ENCODE measurements at places on chromosomes 4 and X. TPM values are rescaled to one million over a fixed set of nuclear protein-coding genes. Genes with fewer than 3 reads are reported as not detected.

Gene TRPC5OS
- not detected for polyA plus RNA-seq

Gene GRID2
- 0.57 TPM for polyA plus RNA-seq

DNA sequence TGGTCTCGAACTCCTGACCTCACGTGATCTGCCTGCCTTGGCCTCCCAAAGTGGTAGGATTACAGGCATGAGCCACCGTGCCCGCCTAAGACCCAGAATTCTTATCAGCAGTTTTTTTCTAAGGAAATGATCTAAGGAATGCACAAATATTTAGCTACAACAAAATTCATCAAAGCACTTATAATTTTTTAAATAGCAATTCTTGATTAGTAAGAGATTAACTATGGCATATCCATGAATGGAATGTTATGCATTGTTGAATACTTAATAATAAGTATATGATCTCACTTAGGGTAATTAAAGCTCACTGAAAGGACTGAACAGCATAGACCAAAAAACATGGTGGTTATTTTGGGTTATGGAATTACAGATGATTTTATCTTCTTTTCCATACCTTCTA, 18.4 kb downstream of the CENPU start:
- peaks cover 7% of the 10 kb centered on the region for H3K36me3 ChIP-seq
- DNase-seq, result no peak
- H3K27ac ChIP-seq, result no peak overlapping the region
- H3K27me3 ChIP-seq, result no peaks in the 10 kb centered on the region

DNA sequence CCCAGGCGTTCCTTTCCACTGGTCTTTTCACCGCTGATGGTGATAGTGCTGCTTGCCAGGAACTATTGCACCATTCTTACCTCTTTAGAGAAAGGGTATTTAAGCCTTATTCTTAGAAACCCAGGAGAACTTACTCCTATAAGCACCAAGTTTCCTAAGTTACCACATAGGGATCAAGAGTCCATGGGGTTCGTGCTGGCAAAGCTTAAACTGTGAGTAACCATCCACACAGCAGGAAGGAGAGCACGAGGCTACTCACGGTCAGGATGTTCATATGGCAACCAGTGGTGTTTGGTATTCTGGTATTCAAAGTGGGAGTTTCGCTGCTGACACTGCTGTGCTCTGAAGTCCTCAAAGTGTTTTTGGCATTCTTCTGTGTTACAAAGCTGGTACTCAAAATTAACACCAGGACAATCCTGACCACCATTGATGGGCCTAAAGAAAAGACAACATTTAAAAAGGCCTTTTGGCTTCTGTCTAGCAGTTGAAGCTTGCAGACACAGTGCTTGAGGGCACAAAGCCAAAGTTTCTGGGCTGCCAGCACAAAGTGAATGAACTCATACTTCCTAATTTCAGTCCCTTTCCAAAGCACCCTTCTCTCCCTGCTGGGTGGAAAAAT, 256.9 kb downstream of the ADAMTS3 start:
- H3K27ac ChIP-seq, result no peak overlapping the region
- H3K4me1 ChIP-seq, result no peaks in the 10 kb centered on the region
- H3K27me3 ChIP-seq, result no peaks in the 10 kb centered on the region
- DNase-seq, result peak; percentile 21

DNA sequence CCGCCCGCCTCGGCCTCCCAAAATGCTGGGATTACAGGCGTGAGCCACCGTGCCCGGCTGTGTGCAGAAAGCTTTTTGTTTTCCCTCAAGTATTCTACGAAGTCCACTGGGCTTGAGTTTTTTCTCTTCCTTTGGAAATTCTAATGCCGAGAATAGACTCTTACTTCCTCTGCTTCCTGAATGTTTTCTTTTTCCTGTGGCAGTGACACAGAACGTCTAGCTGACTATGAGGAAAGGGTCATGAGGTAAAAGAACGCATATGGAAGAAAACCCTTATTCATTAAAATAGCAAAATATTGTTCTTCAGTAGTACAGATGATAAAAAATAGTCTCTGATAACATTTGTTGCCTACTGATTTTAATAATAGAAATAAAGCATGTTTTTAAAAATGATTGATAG, 4.9 kb upstream of the SLC25A4 start:
- no peak overlapping the region for H3K27ac ChIP-seq
- H3K36me3 ChIP-seq, result no peaks in the 10 kb centered on the region

DNA sequence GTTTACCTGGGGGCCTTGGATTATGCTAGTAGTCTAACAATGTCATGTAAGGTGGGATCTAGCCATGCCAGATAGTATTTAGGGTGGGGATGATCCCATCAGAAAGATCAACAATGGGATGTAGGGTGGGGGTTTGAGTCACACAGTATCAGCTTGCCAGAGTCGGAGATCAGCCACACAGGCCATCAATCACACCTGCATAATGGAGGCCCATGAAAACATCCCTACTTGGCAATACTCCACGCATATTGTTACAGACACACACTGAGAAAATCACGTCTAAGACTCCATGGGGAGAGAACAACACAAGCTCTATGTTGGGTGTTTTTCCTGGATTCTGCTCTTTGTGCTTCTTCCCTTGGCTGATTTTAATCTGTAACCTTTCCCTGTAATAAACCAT, 49.5 kb upstream of the SLC25A4 start:
- H3K36me3 ChIP-seq, result no peaks in the 10 kb centered on the region
- peaks cover 3% of the 10 kb centered on the region for H3K27me3 ChIP-seq
- no peak overlapping the region for H3K4me3 ChIP-seq
- no peak for DNase-seq
- no peaks in the 10 kb centered on the region for H3K4me1 ChIP-seq

DNA sequence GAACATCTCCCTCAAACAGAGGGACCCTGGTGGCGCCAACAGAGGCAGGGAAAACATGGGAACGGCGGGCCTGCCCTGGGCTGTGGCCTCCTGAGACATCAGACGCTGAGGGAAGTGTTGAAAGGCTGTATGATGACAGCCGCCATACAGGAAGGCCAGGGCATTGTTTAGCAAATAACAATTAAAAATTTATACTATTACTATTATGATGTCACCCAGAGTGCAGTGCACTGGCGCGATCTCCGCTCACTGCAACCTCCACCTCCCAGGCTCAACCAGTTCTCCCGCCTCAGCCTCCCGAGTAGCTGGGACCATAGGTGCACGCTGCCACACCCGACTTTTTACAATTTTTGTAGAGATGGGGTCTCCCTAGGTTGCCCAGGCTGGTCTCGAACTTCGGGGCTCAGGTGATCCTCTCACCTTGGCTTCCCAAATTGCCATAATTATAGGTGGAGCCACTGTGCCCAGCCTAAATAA, 54.6 kb downstream of the CPZ start:
- H3K27me3 ChIP-seq, result peaks cover 19% of the 10 kb centered on the region
- no peak overlapping the region for H3K4me3 ChIP-seq
- no peak overlapping the region for H3K27ac ChIP-seq
- DNase-seq, result no peak
- no peaks in the 10 kb centered on the region for H3K36me3 ChIP-seq

GRCh38 chr4:6275898-6276806, 6.5 kb downstream of the WFS1 start:
- H3K36me3 ChIP-seq, result peaks cover 35% of the 10 kb centered on the region
- peak overlapping the region; percentile 94 for H3K27ac ChIP-seq
- peaks cover 72% of the 10 kb centered on the region for H3K4me1 ChIP-seq
- peak; percentile 77 for DNase-seq

DNA sequence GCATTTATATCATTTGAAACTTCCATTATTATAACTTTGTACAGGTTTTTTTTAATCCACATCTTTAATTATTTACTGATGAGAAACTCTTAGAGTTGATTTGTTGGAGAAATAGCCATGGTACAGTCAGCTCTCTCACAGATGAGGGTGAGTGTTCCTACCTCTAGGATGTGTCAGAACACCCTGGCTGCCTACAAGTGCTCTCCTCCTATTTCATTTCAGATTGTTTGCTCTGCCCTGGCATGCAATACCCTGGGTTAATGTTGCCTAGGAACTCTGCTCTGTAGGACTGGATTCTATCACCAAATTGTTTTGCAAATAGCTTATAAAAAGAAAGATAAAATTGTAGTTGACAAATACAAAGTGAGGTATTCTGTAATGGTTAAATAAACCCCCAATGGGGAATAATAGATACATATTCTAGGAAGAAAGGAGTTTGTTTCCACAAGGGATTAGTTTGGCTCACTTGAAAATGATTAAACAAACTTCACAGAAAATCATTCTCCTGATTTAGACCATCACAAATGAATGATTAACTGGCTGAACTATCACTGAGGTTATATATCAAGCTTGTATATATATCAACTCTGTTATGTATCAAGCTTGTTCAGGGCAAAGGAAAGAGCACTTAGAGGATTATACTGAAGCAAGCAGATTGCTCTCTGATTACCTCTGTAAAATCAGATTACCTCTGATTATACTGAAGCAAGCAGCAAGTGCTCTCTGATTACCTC, 150.0 kb downstream of the PDE5A start:
- peak overlapping the region; percentile 63 for H3K27ac ChIP-seq
- H3K4me3 ChIP-seq, result no peak overlapping the region
- H3K27me3 ChIP-seq, result no peaks in the 10 kb centered on the region

- H3K27ac ChIP-seq, result no peak overlapping the region
- no peak for DNase-seq
- peaks cover 2% of the 10 kb centered on the region for H3K4me1 ChIP-seq
- no peaks in the 10 kb centered on the region for H3K27me3 ChIP-seq
Observed at GRCh38 chr4:6806924-6807626, 24.5 kb downstream of the KIAA0232 start.

- no peaks in the 10 kb centered on the region for H3K4me1 ChIP-seq
- no peak for DNase-seq
- H3K27ac ChIP-seq, result no peak overlapping the region
- no peak overlapping the region for H3K4me3 ChIP-seq
Observed at GRCh38 chrX:22126327-22126726, 94.2 kb downstream of the PHEX start.

DNA sequence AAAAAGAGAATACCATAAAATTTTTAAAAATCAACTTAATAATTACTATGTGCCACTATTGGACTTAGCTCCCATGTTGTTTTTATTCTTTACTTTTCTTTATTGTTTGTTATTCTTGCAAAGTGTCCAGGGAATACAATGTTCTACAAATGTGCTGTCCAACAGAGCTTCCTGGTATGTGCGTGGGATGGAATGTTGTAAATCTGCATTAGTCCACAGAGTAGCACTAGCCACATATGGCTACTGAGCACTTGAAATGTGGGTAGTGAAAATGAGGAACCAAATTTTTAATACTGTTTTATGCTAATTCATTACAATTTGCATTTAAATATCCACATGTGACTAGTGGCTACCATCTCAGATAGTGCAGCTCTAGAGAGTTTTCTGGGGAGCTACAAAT, 14.3 kb upstream of the CORIN start:
- no peak for DNase-seq
- H3K27ac ChIP-seq, result no peak overlapping the region
- no peaks in the 10 kb centered on the region for H3K4me1 ChIP-seq
- H3K4me3 ChIP-seq, result no peak overlapping the region
- no peaks in the 10 kb centered on the region for H3K27me3 ChIP-seq

GRCh38 chr4:150251752-150252190, 173.5 kb downstream of the DCLK2 start:
- H3K27ac ChIP-seq, result peak overlapping the region; percentile 23
- peaks cover 2% of the 10 kb centered on the region for H3K36me3 ChIP-seq
- no peak overlapping the region for H3K4me3 ChIP-seq
- DNase-seq, result no peak
- H3K4me1 ChIP-seq, result peaks cover 31% of the 10 kb centered on the region

DNA sequence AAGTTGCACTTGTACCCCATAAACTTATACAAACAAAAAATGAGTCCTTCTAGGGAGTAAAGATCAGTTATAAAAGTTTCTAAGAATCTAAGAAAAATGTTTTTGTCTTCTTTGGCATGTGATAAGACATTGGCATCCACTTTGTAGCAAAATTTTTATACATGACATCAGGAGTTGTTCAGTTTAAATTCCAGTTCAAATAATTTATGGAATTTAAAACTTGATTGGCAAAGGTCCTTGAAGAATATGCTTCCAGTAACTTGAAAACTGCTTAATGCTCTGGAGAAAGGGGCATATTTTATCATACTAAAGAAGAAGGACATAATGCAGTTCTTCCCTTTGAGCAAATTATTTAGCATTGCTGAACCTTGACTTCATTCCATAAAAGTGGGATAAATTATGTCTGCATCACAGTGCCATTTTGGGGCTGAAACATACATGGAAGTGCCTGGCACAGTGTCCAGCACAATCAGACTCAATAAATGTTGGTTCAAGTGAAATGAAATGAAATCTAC, 163.3 kb upstream of the IL15 start:
- no peak for DNase-seq
- no peaks in the 10 kb centered on the region for H3K27me3 ChIP-seq
- no peak overlapping the region for H3K27ac ChIP-seq
- no peak overlapping the region for H3K4me3 ChIP-seq
- no peaks in the 10 kb centered on the region for H3K4me1 ChIP-seq

GRCh38 chr4:38822748-38823303, 18.2 kb upstream of the TLR1 start:
- no peaks in the 10 kb centered on the region for H3K36me3 ChIP-seq
- H3K27ac ChIP-seq, result no peak overlapping the region
- no peak overlapping the region for H3K4me3 ChIP-seq

DNA sequence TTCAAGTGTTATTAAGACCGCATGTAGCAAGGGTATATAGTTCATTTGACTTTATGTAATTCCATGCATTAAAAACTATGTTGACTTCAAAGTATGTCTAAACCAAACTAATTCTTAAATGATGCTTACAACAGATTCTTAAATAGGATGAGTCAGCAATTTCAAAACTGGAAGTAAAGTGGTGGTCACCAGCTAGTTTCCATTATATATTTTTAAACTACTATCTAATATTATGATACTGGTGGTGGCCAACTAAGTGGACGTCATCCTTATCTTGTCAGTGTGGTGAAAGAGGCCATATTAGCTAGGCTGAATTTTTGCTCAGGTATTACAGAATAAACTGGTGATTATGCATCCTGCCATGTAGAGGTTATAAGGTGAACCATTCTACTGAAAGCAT, 1.2 kb downstream of the IL15 start:
- no peak overlapping the region for H3K27ac ChIP-seq
- peak overlapping the region; percentile 96 for H3K4me3 ChIP-seq
- H3K27me3 ChIP-seq, result no peaks in the 10 kb centered on the region
- no peaks in the 10 kb centered on the region for H3K36me3 ChIP-seq
- H3K4me1 ChIP-seq, result peaks cover 3% of the 10 kb centered on the region

GRCh38 chrX:74835566-74835965, 89.7 kb downstream of the NEXMIF start:
- H3K4me3 ChIP-seq, result no peak overlapping the region
- no peaks in the 10 kb centered on the region for H3K4me1 ChIP-seq
- no peaks in the 10 kb centered on the region for H3K27me3 ChIP-seq
- H3K27ac ChIP-seq, result no peak overlapping the region
- DNase-seq, result no peak

- no peaks in the 10 kb centered on the region for H3K4me1 ChIP-seq
- no peaks in the 10 kb centered on the region for H3K27me3 ChIP-seq
- no peak for DNase-seq
- H3K36me3 ChIP-seq, result peaks cover 26% of the 10 kb centered on the region
- no peak overlapping the region for H3K27ac ChIP-seq
Observed at GRCh38 chr4:150896497-150896896, 118.6 kb downstream of the LRBA start.

DNA sequence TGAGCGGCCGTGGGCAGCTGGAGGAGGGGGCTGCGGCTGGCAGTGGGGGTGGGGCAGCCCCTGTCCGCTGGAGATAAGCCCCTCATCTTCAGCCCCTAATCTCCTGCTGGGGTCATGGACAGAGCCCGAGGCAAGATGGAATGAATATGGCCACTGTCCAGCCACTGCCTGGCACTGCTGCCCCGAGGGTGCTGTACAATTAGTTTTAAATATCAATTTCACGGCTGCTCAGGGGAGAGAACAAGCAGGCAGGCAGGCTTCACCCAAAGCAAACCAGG, 64.1 kb upstream of the NKX1-1 start:
- H3K4me3 ChIP-seq, result no peak overlapping the region
- peaks cover 39% of the 10 kb centered on the region for H3K27me3 ChIP-seq
- DNase-seq, result no peak
- no peaks in the 10 kb centered on the region for H3K36me3 ChIP-seq

Data from large intestine (tissue), 12 donors.